ENCODE measurements at places on chromosomes 12 and 14.

DNA sequence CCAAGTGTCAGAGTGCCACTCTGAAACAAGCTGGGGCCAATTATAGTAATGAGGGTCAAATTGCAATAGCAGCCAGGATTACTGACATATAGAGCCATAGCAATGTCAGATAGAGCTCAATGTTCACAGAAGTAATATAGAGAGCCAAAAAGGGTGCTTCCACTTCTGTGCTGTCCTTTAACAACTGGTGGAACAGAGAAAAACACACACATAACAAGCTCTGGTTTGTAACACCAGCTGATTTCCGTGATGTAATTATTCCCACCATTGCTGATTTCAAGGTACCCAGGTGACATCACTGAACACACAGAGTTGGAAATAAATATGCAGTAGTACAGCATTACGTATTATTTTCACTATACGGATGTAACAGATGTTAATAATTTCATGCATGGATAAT lies 3.0 kb upstream of the CLEC2B start:
- no peak for DNase-seq

- no peak for DNase-seq
These were observed 10.3 kb downstream of the WASHC3 start for GRCh38 chr12:102051431-102051965.

DNA sequence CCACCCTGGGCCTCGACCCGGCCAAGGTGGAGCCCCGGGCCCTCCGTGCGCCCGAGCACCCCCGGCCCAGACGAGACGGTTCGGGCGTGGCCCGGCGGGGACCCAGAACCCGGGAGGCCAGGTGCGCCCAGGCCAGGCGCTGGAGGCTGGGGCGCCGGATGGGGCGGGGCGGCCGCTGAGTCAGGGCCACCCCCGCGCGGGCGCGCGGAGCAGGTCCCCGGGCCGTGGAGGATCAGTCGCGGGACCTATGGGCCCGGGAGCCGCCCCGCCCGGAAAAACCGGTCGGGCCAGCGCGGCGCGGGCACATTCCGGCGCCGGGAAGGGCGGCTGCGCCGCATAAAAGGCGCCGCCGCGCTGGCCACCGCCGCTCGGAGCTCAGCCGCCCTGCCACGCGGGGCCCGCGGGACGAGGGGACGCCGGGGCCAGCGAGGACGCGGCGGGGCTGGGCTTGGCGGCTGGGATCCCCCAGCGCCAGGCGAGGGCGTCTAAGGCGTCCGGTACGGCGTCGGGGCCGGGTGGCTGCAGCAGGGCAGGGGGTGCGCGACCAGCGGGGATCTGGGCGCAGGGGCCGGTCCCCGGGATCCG lies 21.5 kb upstream of the KIF26A start:
- no peak for DNase-seq

DNA sequence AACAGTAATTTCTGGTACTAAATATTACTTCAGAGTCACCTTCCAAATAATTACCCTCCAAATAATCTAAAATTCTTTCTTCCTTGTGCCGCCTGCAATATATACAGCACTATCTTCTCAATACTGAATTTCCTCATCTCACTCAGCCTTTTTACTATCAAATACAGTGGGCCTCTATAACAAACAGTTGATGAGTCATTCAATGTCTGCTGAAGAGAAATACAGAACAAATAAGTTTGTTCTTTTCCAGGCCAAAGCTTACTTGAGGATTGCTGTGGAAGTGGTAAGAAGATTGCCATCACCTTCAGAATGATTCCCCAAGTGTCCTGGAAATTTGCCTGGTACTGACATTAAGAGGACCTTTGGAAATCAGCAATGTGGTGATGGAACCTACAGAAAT lies 218.2 kb upstream of the ARHGAP5 start:
- DNase-seq, result no peak

- peak; percentile 38 for DNase-seq
These were observed 7.4 kb upstream of the GLRX5 start for GRCh38 chr14:95527387-95528002.
